ENCODE measurements at places on chromosomes 2 and 18. TPM values are rescaled to one million over a fixed set of nuclear protein-coding genes. Genes with fewer than 3 reads are reported as not detected.
A peak's percentile ranks its signal among the peaks of the same experiment; 100 is the strongest.

- DNase-seq, result no peak
Measured at GRCh38 chr18:10518595-10519255, 7.1 kb upstream of the NAPG start.

DNA sequence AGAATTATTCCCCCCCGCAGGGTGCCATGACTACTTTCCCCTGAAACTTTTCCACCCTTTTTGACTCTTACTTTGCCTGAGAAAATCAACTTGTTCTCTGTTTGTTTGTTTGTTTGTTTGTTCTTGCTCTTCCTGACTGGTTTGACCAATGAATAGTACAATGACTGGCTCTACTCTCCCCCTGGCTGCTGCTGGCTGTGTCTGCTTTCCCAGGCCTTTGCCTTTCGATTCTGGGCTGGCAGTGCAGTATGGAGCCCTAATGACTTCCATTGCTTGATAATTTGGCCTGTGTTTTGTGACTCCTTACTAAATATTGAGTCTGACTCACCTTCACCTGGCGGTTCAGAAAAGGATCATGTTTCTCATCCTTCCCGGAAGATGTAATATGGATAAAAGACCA is 241.1 kb downstream of the TMEM182 start:
- DNase-seq, result no peak

DNA sequence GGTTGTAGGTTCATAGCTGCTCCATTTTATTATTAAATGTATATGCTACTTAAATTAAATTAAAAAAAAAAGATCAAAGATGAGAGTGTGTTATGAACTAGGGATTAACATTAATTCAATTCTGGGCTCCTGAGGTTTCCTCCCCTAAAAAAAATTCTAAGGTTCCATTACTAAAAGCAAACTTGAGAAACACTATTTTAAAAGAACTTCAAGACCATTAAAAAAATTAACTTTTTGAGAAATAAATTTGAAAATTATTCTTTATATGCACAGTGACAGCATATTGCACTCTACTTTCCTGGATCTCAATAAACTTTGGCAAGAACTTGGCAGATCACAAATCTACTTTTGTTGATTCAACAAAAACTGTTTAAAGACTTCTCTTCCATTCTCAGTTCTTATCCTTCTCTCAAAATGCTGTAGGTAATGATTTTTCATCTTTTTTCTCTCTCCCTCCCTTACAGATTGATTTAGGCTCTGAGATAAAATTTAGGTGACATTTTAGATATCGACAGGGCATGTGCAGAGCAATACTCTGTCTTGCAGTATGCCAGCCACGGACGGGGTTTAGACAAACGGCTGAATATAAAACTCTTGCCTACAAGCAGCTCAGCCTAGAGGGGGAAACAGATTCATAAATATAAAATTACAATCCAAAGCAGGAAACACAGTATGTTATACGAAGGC is 592 bp upstream of the MARS2 start:
- no peak for DNase-seq

DNA sequence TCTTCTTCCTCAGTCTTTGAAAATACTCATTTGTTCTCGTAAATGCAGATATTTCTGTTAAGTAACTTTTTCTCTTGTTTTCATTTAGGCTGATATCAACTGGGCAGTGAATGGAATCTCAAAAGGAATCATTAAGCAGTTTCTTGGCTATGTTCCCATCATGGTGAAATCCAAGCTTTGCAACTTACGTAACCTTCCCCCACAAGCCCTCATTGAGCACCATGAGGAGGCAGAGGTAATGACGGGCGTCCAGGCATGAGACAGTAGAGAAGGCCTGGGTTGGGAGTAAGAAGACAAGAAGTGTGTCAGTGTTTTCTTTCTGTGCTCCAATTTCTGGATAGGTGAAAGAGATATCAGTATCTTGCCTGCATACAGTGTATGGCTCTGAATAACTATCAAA is 5.1 kb downstream of the POLR1B start:
- peak; percentile 96 for DNase-seq

DNA sequence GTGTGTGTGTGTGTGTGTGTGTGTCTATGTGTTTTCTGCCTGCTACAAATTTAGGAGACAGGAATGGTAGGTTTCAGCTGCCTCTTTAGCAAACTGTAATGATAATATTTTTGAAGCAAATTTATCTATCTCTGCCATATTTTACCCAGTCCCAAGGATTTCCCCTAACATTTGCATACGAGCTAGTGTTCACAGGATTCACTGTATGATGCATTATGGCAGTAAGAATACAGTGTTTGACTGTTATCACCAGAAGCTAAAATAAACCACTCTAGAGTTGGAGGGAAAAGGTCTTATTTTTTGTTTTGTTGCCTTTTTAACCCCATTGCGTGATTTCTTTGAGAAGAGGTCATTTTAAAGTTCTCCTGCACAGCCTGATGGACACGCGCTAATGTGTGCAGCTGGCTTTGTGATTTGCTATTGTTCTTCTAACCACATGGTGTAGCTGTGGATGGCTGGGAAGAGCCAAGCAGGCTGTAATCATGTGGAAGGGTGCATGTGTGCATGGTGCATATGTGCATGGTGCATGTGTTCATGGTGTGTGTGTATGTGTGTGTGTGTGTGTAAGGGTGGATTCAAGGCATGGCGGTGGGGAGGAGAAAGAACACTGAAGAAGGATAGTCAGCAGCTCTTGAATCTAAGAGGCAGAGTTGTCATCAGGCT is 62.4 kb downstream of the PLB1 start:
- DNase-seq, result no peak

DNA sequence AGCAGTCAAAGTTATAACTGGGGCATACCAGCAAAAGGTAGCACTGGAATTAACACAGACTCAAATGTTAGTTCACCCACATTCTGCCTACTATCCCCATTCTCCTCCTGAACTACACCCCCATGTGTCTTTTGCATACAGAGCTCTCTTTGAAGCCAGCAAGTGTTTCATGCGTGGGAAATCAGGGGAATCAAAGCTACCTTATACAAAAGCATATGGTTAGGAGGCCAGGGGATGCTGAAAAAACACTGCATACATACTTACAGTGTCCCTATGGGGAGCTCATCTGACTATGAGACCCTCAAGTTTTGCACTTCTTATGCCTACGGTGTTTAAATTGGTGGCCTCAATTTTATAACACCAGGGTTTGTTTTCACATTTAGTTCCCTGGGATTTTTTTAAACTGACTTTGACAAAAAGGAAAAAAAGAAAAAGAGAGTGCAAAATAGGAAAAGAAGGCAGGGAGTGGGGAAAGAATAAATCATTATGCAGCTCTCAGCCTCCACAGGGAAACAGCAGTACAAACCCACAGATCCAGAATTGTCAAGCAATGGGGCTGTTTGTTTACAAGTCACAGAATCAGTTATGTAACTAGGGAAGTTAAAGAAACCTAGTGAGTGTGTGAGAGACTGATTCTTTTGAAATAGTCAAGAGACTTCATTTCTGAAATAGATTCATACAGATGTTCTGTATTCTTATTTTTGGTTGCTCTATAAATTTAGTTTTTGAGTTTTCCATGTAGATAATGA is 20.1 kb upstream of the PPP3R1 start:
- no peak for DNase-seq

GRCh38 chr18:71036783-71037182 is 747.9 kb downstream of the SOCS6 start:
- DNase-seq, result peak; percentile 67

Gene C2orf78
- not detected for total RNA-seq

Gene DLX1
- total RNA-seq, result 0.22 TPM

Gene CHRNA1
- total RNA-seq, result not detected

Gene GAL3ST2
- not detected for total RNA-seq

Gene RUFY4
- not detected for total RNA-seq

Gene ERICH2
- not detected for total RNA-seq

Gene CDKL4
- total RNA-seq, result 0.23 TPM
